Activated T-cell treated with anti-CD3 and anti-CD28 coated beads, Interleukin-2, amount 50 U/mL, for 48 hours (primary cell): ENCODE measurements at places on chromosomes 3 and 15.

- DNase-seq, result no peak
These were observed 202.6 kb downstream of the XXYLT1 start for GRCh38 chr3:195068084-195069080.

DNA sequence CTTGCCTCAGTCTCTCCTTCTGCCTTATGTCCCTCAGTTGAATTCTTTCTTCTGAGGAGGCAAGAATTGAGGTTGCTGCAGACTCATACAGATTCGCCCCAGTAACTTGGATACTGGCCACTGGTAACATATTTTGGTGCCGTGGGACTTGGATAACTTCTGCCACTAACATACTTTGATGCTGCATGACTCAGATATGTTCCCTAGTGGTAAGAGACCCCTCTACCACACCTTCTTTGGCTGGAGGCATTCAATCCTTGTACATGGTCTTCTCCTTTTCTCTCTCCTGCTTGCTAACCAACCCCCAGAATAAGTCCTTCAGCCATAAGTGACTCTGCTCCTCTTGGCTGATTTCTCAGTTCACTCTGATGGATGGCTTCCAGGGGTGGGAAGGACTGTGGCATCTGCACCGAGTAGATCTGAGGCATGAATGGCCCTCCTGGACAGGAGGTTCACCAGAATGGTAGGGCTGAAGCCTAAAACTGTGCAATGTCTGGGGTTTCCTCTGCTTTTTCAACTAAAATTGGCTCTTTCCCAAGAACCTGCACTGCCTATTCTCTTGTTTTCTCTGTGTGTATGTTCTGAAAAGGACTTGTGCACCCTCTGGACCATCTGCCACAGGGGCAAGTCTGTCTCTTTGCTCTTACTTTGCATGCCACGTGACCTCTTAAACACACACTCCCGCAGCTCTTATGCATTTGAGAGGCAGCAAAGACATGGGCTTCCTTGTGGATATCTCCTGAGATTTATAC, 55.5 kb upstream of the FSTL1 start:
- no peak for DNase-seq

DNA sequence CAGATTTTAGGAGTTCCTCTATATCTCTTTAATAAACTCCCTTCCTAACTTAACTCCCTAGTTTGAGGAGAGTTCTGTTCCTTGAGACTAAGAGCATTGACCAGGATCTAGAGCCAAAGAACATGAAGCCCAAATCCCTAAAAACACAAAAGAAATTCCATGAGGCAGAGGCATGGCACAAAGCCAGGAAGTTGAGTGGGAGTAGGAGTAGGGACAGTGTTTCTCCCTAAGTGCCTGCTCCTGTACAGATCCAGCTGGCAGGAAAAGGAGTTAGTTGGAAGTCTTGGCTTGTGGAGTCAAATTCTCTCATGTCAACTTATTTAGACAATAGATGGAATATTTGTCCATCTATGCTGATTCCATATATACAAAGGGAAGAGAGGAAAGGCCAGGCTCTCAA, 11.4 kb downstream of the ACTC1 start:
- DNase-seq, result no peak

- no peak for DNase-seq
These were observed 3.5 kb upstream of the KBTBD8 start for GRCh38 chr3:66994588-66994987.

GRCh38 chr3:126972866-126973265, 10.0 kb upstream of the PLXNA1 start:
- DNase-seq, result no peak

GRCh38 chr3:124409650-124410275, 320.5 kb upstream of the UMPS start:
- DNase-seq, result no peak

DNA sequence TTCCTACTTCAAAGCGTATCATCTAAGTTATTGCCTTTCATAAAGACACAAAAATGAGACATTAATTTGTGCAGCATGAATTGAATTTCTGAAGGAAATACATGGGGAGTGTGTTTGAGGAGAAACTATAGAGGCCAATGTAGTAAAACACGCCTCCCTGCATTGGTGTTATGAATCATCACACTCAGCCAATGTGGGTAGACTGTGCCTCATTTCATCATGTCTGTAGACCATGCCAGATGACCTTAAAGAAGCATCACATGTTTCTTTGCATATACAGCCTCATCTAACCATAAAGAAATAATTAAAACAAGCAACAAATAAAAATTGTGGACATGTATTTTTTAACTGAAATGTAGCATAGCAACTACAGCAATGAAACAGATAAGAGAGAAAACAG, 486.0 kb upstream of the ADAMTS9 start:
- DNase-seq, result no peak

DNA sequence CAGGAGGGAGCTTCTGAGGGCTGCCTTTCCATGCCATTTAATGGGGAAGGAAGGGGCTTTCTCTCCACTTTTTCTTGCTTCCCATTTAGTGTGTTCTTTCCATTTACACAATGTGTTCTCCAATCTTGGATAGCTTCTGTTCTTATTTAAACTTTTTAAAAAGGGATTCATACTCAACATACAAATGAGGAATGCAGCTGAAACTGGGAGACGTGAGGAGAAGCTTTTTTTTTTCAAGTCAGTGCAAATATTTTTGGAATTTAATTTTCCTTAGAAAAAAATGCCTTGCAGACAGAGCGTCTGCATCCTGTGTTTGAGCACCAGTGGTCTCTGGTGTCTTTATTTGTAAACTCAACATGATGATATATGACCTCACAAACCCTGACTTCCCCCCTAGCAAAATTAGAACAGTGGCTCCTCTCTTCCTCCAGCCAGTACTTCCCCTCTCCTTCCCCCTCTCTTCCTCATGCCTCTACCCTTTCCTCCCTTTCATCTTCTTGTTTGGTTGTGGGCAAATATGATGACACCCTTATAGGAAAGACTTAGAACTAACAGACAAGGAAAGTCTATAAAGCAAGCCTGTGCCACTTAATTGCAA, 48.1 kb upstream of the PCSK6 start:
- no peak for DNase-seq
